ENCODE measurements at places on chromosomes 4 and X.

DNA sequence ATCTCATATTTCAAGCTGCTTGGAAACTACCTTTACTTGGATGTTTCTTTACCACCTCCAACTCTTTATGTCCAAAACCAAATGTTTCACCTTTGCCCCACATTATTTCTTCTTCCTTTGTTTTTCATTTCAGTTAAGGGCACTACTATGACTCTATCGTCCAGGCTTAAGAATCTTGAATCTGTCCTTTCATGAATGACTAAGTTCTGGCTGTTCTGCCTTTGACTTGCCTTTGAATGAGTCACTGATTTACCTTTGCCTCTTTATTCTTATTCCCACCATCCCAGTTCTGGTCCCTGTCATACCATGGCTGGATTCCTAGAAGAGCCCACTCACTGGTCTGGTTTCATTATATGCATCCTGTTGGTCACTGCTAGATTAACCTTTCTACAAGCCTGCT lies 30.6 kb upstream of the PLAC1 start:
- no peak for DNase-seq

- no peak for DNase-seq
Observed at GRCh38 chr4:103074744-103075434, 1.7 kb downstream of the SLC9B2 start.

GRCh38 chrX:16778545-16778944 lies 7.7 kb upstream of the TXLNG start:
- no peak for DNase-seq

DNA sequence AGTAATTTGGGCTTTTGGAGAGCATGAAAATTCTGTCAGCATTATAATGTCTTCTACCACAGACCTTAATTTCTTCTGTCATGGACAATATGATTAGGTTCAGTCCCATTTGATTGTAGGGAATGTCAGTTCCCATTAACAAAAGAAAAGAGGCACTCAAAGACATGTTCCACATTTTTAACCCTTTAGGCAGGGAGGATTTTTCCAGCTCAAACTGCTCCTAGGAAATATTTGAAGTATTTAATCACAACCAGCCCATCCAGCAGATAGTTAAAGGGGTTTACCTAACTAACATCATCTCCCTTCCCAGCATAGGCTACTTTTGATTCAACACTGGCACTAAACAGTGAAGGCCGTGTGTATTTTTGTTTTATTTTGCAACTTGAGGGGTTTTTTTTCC lies 256.0 kb downstream of the DHX15 start:
- no peak for DNase-seq

DNA sequence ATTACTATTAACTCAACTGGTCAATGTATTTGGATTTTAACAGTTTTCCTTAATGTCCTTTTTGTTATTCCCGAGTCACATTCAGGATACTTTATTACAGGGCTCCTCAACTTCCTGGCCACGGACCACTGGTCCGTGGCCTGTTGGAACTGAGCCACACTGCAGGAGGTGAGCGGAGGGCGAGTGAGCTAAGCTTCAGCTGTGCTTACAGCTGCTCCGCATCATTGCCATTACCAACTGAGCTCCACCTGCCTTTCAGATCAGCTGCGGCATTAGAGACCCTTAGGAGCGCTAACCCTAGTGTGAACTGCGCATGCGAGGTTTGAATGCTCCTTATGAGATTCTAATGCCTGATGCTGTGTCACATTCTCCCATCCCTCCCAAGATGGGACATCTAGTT lies 591.7 kb downstream of the CCSER1 start:
- no peak for DNase-seq

DNA sequence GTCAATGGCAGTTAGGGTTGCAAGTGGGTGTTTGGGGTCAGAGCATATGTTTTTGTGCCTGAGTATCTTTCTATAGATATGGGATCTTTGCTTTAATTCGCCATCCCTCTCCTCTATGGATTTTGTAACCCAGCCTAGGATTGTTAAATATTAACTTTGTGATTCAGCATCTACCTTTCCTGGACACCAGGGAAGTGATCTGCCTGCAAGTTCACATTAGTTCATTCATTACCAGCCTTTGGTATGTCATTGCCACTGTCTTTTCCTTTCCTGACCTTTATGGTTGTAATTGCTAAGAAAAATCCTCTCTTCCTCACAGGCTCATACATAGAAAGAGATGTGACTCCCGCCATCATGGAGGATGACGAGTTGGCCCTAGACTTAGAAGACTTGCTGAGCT lies 73.8 kb downstream of the KIT start:
- no peak for DNase-seq

Measured in GM04504 (cell line).